ENCODE measurements at places on chromosomes 11 and 22. TPM values are rescaled to one million over a fixed set of nuclear protein-coding genes. Genes with fewer than 3 reads are reported as not detected.

- peaks cover 18% of the 10 kb centered on the region for H3K36me3 ChIP-seq
- no peak overlapping the region for H3K4me3 ChIP-seq
- DNase-seq = no peak
- no peaks in the 10 kb centered on the region for H3K27me3 ChIP-seq
- no peak overlapping the region for H3K27ac ChIP-seq
- H3K4me1 ChIP-seq = peaks cover 1% of the 10 kb centered on the region
Measured at GRCh38 chr11:71169313-71169712, 83.1 kb downstream of the SHANK2 start.

The OR8D2 gene
- total RNA-seq = not detected

DNA sequence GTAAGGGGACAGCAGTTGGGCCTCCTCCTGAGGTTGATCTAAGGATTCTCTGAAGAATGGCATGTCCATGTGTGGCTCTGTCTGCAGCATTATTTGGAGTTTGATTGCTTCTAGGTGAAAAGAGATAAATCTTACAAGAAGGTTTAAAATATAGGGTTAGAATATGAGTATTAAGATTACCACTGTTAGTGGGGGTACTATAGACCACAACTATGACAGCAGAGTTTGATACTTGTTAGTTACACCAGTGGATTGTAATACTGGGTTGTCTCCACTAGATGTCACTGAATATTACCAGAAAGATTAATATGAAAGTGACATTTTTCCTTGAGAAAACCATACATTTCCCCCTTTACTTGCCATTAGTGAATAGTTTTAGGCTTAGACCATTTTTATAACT lies 47.9 kb downstream of the ZNF280B start:
- peaks cover 72% of the 10 kb centered on the region for H3K27me3 ChIP-seq
- H3K27ac ChIP-seq = no peak overlapping the region
- DNase-seq = no peak
- no peak overlapping the region for H3K4me3 ChIP-seq
- no peaks in the 10 kb centered on the region for H3K4me1 ChIP-seq
- H3K36me3 ChIP-seq = peaks cover 2% of the 10 kb centered on the region

- no peak overlapping the region for H3K4me3 ChIP-seq
- peaks cover 45% of the 10 kb centered on the region for H3K27me3 ChIP-seq
- no peak overlapping the region for H3K27ac ChIP-seq
Measured at GRCh38 chr11:13260963-13261588, 16.5 kb upstream of the BMAL1 start.

GRCh38 chr22:47160781-47161520 lies 398.5 kb downstream of the TBC1D22A start:
- no peak for DNase-seq
- H3K4me1 ChIP-seq = no peaks in the 10 kb centered on the region
- no peaks in the 10 kb centered on the region for H3K36me3 ChIP-seq
- no peaks in the 10 kb centered on the region for H3K27me3 ChIP-seq

DNA sequence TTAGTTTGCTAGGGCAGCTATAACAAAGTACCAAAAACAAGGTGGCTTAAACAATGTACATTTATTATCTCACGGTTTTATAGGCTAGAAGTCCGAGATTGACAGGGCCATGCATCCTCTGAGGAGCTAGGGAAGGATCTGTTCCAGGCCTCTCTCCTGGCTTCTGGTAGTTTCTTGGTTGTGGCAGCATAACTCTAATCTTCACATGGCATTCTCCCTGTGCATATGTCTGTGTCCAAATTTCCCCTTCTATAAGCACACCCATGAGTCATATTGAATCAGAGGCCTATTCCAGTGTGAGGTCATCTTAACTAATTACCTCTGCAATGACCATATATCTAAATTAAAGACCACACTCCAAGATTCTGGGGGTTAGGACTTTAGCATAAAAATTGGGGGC lies 31.3 kb upstream of the MMP13 start:
- H3K36me3 ChIP-seq = no peaks in the 10 kb centered on the region
- H3K27ac ChIP-seq = no peak overlapping the region
- H3K4me3 ChIP-seq = no peak overlapping the region
- DNase-seq = no peak
- H3K4me1 ChIP-seq = no peaks in the 10 kb centered on the region

The FAM227A gene
- 18.6 TPM for total RNA-seq

The MAP6 gene
- total RNA-seq = 6.0 TPM

DNA sequence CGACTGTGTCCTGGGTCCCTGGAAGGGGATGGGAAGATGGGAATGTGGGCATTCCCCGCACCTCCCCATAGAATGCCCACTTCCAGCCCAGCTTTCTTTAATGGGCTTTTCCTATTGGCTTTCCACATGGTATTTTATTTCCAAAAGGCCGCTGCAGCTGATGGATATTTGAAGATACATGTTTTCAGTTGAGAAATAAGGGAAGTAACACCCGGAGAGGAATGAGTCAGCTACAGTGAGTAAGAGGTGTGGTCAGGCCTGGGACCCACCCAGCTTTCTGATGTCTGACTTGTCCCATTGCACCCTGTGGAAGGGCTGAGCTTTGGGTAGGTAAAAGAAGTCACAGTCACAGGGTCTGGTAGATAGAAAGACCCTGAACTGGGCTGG lies 476.9 kb downstream of the MIAT start:
- H3K4me3 ChIP-seq = no peak overlapping the region
- H3K27me3 ChIP-seq = peaks cover 36% of the 10 kb centered on the region
- H3K4me1 ChIP-seq = no peaks in the 10 kb centered on the region
- H3K36me3 ChIP-seq = no peaks in the 10 kb centered on the region
- H3K27ac ChIP-seq = no peak overlapping the region

DNA sequence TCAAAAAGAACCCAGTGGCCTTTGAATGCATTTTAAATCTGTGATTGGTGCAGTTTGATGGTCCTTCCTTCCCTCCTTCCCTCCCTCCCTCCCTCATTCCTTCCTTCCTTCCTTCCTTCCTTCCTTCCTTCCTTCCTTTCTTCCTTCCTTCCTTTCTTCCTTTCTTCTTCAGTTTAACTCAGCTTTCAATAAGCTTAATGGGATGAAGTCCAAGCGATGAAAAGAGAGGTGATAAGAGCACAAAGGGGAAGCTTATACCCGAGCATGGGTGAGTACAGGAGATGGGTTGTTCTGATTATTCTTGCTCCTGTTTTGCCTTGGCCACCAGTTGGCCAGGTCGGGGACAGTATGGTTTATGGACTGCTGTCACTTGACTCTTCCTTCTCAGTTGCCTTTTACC lies 605.6 kb downstream of the NTM start:
- peaks cover 31% of the 10 kb centered on the region for H3K27me3 ChIP-seq
- no peak for DNase-seq
- H3K4me1 ChIP-seq = no peaks in the 10 kb centered on the region
- no peaks in the 10 kb centered on the region for H3K36me3 ChIP-seq
- H3K4me3 ChIP-seq = no peak overlapping the region

The MMP26 gene
- not detected for total RNA-seq

DNA sequence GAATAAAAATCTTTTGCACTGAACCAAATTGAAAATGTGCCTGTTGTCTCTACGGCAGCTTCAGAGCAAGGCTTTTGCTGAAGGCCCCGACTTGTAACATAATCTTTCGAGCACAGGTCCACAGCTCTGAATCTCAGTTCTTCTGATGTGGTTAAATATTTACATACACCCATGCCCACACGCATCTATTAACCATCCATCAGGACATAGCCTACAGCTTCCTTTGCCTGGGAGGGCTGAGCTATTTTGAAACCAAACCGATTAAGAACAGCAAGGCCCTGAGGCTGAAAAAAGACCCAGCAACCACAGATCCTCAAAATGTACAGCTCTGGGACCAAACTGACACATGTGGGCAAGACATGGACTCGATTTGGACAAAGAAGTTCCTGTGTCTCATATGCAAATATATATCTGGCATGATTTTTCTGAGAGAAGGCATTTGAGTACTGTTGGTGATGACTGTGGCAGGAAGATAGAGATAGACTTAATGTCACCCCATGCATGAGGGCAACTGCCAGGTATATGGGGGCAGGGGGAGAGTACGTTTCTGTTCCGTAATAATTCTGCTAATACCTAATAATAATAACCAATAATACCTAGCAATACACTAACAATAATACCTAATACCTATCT lies 322.7 kb upstream of the PLET1 start:
- H3K4me1 ChIP-seq = peaks cover 9% of the 10 kb centered on the region
- DNase-seq = no peak
- no peak overlapping the region for H3K4me3 ChIP-seq
- no peaks in the 10 kb centered on the region for H3K36me3 ChIP-seq
- H3K27ac ChIP-seq = no peak overlapping the region
- H3K27me3 ChIP-seq = peaks cover 17% of the 10 kb centered on the region

The JHY gene
- total RNA-seq = 3.5 TPM

The GRAP2 gene
- 0.58 TPM for total RNA-seq

GRCh38 chr22:40612291-40612751 lies 24.2 kb downstream of the MRTFA start:
- peaks cover 1% of the 10 kb centered on the region for H3K36me3 ChIP-seq
- no peak overlapping the region for H3K4me3 ChIP-seq
- H3K27ac ChIP-seq = no peak overlapping the region
- no peak for DNase-seq
- H3K4me1 ChIP-seq = peaks cover 9% of the 10 kb centered on the region

The VPREB1 gene
- total RNA-seq = not detected

The TYR gene
- total RNA-seq = not detected

The CLDN5 gene
- not detected for total RNA-seq

The MUC15 gene
- 0.53 TPM for total RNA-seq

GRCh38 chr11:120295099-120295498 lies 30.0 kb upstream of the TLCD5 start:
- H3K27me3 ChIP-seq = peaks cover 41% of the 10 kb centered on the region
- no peaks in the 10 kb centered on the region for H3K4me1 ChIP-seq
- H3K4me3 ChIP-seq = no peak overlapping the region
- DNase-seq = no peak
- H3K36me3 ChIP-seq = no peaks in the 10 kb centered on the region
- no peak overlapping the region for H3K27ac ChIP-seq

The NXPE2 gene
- total RNA-seq = not detected

- peaks cover 10% of the 10 kb centered on the region for H3K4me1 ChIP-seq
- no peaks in the 10 kb centered on the region for H3K36me3 ChIP-seq
- no peak for DNase-seq
- H3K27me3 ChIP-seq = peaks cover 11% of the 10 kb centered on the region
- H3K27ac ChIP-seq = no peak overlapping the region
Measured at GRCh38 chr22:30238136-30238535, 8.4 kb downstream of the LIF start.

The SLC5A4 gene
- not detected for total RNA-seq

GRCh38 chr22:20238901-20239675 lies 29.0 kb downstream of the RTN4R start:
- no peak overlapping the region for H3K27ac ChIP-seq
- peaks cover 3% of the 10 kb centered on the region for H3K36me3 ChIP-seq
- DNase-seq = no peak
- no peak overlapping the region for H3K4me3 ChIP-seq
- H3K4me1 ChIP-seq = peaks cover 8% of the 10 kb centered on the region

DNA sequence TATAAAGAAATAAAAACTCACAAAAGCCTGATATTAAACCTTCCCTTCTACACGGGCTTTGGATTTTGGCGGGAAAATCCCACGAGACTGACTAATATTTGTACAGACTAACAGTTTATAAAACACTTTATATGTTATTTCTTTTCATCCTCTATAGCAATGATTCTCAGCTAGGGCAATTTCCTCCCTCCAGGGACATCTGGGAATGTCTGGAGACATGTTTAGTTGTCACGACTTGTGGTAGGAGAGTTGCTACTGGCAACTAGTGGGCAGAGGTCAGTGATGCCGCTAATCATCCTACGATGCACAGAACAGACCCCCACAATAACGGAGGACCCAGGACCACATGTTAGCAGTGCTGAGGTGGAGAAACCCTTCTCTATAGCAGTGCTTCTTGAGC lies 304.8 kb upstream of the PITPNB start:
- H3K36me3 ChIP-seq = peaks cover 2% of the 10 kb centered on the region
- H3K27ac ChIP-seq = no peak overlapping the region
- no peaks in the 10 kb centered on the region for H3K27me3 ChIP-seq

The CARD16 gene
- not detected for total RNA-seq

DNA sequence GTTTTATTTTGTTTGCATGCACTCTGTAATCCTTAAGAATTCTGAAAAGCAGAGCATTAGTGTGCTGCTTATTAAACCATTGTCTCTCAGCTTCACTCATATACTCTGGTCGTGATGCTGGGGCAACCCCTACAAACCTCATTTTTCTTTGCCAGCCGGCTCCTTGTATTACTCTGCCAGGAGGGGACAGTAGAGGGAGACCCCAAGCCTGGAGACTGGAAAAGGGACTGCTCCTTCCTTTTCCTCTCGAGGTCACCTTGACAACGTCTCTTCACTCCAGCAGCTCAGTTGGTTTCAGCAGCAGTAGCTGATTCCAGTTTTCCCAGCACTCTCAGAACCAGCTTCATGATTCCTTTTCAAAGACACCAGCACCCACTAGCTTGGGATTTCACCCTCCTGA lies 2.8 kb upstream of the JHY start:
- peaks cover 9% of the 10 kb centered on the region for H3K4me1 ChIP-seq
- H3K36me3 ChIP-seq = no peaks in the 10 kb centered on the region
- H3K27me3 ChIP-seq = peaks cover 29% of the 10 kb centered on the region
- H3K4me3 ChIP-seq = no peak overlapping the region
- DNase-seq = no peak
- H3K27ac ChIP-seq = no peak overlapping the region

- peaks cover 20% of the 10 kb centered on the region for H3K27me3 ChIP-seq
- no peak overlapping the region for H3K27ac ChIP-seq
- H3K4me3 ChIP-seq = no peak overlapping the region
- H3K4me1 ChIP-seq = peaks cover 15% of the 10 kb centered on the region
- no peaks in the 10 kb centered on the region for H3K36me3 ChIP-seq
Measured at GRCh38 chr11:70029861-70030380, 48.2 kb upstream of the ANO1 start.

GRCh38 chr22:45465633-45466032 lies 37.0 kb upstream of the FBLN1 start:
- no peak overlapping the region for H3K27ac ChIP-seq
- no peak overlapping the region for H3K4me3 ChIP-seq
- H3K36me3 ChIP-seq = no peaks in the 10 kb centered on the region
- peaks cover 3% of the 10 kb centered on the region for H3K27me3 ChIP-seq

The CCND1 gene
- total RNA-seq = 409 TPM

The TESMIN gene
- 26.6 TPM for total RNA-seq

DNA sequence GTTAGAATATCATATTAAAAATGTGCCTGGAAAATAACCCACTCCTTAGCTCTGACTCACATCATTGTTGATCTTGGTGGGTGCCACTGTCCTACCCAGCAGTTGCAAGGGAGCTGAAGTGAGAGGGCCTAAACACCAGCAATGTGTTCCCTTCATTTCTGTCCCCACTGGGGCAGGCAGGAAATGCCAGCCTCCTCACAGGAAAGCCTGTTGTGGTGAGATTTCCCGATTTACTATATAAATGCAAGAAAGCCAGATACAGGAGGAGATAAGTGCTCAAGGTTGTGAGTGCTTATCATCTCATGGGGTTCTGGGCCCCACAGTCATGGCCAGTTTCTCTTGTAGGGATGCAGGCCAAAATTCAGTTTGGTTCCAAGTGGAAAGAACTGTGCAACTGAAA lies 15.8 kb upstream of the FLI1 start:
- no peaks in the 10 kb centered on the region for H3K36me3 ChIP-seq
- H3K4me3 ChIP-seq = no peak overlapping the region
- DNase-seq = no peak
- H3K4me1 ChIP-seq = peaks cover 9% of the 10 kb centered on the region

DNA sequence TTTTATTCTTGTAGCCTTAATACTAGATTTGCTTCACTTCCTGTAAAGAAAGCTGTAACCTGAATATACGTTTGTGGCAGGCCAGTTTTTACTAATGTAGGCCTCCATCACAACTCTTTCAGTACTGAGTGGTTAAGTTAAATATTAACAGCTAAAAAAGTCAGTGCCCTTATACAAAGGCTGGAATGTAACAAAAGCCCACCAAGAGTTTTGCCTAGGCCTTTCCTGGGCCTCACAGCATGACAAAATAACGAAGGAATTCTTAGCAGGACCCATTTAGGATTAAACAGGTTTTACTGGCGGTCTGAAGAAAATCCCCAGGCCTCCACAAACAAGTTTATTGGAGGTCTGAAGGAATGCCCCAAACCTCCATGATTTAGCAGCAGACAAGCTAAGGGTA lies 43.7 kb downstream of the PIWIL3 start:
- no peaks in the 10 kb centered on the region for H3K36me3 ChIP-seq
- H3K27me3 ChIP-seq = no peaks in the 10 kb centered on the region
- H3K4me3 ChIP-seq = no peak overlapping the region
- H3K4me1 ChIP-seq = peaks cover 32% of the 10 kb centered on the region

Data from progenitor cell of endocrine pancreas (in vitro differentiated cells).